ENCODE measurements at places on chromosomes 4 and X.
A peak's percentile ranks its signal among the peaks of the same experiment; 100 is the strongest.

DNA sequence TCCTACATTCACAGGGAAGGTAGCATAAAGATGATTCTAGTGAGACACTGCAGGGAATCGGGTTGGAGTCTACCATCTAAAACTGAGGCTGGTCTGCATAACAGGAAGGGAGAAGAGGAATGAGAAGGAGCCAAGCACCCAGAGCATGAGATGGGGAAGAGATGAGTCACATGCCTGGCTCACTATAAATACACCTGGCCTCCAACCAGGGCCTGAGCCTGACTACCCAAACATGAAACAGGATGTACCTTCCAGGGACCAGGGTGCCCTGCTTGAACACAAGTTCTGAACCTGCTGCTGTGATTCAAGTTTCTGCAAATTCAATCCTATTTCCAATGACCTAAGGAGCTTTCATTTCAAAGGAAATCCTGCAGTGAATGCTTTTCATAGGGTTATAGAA lies 24.9 kb downstream of the CD99L2 start:
- peak; percentile 20 for DNase-seq

DNA sequence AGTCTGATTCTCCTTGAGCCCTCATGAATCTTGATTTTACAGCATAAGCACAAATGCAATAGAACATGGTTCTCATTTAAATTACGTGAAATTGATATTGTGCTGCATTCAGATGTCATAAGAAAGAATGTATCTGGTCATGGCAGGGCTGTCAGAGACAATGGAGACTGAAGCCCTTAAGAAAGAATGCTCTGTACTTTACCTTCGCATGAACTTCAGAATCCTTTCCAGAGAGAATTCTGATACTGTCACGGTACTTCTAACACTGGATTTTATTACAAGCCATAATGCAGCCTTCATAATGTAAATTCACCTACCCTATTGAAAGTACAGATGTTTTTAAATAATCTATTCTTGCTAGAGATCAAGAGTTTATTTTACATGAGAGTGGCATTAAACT lies 677.9 kb upstream of the ADGRL3 start:
- no peak for DNase-seq

DNA sequence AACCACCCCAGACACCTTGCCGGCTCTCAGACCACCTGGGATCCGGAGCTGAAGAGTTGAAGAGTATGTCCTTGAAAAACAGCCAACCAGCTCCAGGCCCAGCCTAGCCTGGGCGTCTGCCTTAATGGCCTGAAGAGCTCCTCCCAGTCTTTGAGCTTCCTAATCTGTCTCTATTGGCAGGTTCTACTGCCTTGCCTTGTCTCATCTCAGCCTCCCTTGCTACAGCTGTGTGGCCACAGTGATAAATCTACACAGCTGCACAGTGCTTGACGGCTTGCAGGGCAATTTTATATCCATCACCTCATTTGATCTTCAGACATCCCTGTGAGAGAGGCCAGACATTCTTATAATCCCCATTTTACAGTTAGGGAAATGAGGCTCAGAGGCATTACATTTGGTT lies 19.9 kb downstream of the AWAT2 start:
- no peak for DNase-seq

GRCh38 chr4:85901500-85901899 lies 426.6 kb downstream of the ARHGAP24 start:
- DNase-seq = no peak

- DNase-seq = no peak
Measured at GRCh38 chrX:134821901-134822300, 163.6 kb upstream of the PLAC1 start.

DNA sequence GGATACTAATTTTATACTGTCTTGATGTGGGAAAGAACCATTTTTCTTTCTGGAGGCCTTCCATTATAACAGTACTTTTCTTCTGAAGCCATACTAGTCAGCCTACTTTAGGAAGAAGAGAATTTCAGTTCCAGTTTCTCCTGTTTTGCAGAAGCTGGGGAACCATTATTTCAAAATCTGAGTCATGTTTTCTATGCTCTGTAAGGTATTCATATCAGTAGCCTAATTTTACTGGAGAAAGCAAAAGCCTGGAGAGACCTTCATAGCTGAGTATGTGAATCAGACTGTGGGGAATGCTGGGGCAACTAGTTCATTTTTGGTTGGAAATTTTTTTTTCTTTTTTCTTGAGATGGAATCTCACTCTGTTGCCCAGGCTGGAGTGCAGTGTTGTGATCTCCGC lies 22.4 kb downstream of the AFF1 start:
- DNase-seq = no peak

GRCh38 chr4:107853444-107854355 lies 29.0 kb downstream of the SGMS2 start:
- no peak for DNase-seq

GRCh38 chr4:85866508-85866907 lies 391.6 kb downstream of the ARHGAP24 start:
- no peak for DNase-seq

GRCh38 chr4:67343199-67343598 lies 202.1 kb downstream of the CENPC start:
- DNase-seq = no peak

GRCh38 chrX:6644411-6644810 lies 109.5 kb upstream of the VCX3A start:
- DNase-seq = no peak

- DNase-seq = no peak
Measured at GRCh38 chr4:76733068-76733771, 164.7 kb downstream of the SOWAHB start.

GRCh38 chrX:16101581-16101980 lies 21.8 kb upstream of the GRPR start:
- no peak for DNase-seq

DNA sequence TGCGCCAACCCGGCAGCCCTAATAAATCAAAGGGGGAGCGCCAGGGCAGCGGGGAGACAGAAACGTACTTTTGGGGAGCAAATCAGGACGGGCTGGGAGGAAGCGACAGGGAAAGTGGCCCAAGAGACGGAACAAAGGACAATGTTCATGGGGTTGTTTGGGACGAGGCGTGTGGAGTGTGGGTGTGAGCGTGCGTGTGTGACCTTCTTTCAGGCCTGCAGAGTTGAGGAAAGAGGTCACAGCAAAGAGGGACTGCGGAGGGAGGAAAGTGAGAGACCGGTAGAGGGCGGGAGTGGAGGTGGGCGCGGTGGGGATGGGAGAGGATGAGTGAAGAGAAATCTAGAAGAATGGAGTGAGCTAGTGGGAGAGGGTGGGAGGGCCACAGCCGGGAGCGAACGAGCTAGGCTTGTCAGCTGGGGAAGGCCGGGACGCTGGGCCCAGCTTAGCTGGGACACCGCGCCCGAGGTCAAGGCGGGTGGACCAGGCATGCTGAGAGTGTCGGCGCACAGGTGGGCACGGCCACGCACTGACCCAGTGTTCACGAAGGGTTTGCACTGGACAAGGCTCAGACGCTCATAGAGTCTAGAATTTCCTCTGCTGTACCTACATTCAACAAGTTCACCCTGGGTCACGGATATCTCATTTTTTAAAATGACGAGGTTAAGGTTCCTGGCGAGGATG lies 14.7 kb upstream of the PITX2 start:
- no peak for DNase-seq

DNA sequence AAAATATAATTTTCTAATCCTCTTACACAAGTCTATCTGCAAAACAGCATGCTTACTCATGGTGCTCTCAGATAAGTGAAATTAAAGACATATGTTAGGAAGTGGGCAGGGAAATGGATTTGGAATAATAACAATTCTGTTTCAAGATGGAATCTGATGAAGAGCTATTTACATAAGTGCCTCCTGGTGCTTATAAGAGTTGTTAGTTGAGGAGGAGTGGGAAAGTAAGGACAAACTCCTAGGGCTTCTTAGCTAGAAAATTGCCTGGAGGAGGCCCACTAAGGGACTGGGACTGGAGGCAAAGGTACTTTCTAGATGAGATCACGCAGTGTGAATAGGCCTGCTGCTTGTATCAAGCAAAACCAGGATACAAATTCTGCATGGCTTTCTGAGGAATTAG lies 939.8 kb downstream of the GLUD2 start:
- DNase-seq = no peak

GRCh38 chr4:100519205-100519604 lies 1.4 kb upstream of the EMCN start:
- DNase-seq = no peak

DNA sequence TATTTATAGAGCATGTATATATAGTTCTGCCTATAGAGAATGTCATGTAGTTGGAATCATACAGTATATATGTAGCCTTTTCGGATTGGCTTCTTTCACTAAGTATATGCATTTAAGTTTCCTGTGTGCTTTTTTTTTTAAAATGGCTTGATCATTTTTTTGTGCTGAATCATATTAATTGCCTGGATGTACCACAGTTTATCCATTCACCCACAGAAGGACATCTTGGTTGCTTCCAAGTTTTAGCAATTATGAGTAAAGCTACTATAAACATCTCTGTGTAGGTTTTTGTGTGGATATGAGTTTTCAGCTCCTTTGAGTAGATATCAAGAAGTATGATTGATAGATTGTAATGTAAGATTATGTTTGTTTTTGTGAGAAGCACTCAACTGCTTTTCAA lies 23.8 kb downstream of the PTTG2 start:
- DNase-seq = no peak

- DNase-seq = no peak
Measured at GRCh38 chrX:41603596-41603995, 85.2 kb upstream of the GPR34 start.

- no peak for DNase-seq
Measured at GRCh38 chr4:828641-829271, 2.8 kb upstream of the CPLX1 start.

DNA sequence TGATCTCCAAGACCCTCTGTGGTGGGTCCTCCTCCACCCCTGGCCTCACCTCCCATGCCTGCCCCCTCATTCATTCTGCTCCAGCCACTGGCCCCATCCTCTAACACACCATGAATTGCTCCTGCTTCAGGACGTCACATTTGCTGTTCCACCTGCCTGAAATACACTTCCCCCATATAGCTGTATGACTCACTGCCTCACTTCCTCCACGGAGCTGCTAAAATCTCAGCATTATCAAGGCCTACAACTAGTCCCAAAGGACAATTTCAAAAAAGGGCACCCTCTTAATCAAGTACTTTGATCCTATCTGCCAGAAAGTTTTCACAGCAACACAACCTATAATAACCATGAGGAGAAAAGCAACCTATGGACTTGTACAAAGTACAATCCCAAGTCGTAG lies 43.6 kb upstream of the PHOX2B start:
- DNase-seq = no peak

DNA sequence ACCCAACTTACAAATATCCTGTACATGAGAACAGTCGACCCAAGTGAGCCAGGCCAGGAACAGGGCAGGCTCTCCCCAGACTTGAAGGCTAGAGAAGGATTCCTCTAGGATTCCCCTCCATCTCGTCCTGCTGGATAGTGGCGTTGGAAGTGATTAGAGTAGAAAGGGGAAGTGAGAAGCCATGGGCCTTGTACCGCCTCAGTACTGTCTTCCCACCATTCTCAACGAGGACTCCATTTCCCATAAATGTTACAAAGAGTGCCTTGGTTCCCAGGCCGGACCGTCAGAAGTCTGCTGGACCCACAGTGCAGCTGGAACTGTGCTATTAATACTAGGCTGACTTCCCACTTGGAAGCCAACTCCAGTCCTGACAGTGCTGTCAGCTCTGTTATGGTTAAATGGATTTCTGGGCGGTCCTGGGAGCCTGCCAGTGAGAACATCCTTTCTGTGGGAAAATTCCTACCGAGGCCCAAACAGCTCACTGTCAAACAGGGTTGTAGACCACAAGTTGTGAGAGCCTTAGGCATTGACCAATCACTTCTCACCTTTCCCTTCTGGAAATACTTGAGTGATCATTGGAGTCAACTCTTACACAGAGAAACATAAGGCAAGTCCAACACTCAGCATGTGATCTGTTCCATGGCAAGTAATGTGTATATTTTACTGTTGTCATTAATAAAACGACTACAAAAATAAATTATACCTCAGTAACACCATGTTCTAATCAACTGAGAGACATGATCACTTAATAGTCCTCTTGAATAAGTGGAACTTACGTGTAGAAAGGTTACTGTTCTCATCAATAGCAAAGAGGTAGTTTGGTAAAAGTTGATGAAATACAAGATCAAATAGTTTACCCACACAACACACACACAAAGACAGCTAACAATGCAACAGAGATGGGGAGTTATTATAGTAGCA lies 58.4 kb downstream of the AMELX start:
- no peak for DNase-seq

- DNase-seq = no peak
Measured at GRCh38 chr4:5656415-5656814, 51.9 kb downstream of the EVC2 start.

DNA sequence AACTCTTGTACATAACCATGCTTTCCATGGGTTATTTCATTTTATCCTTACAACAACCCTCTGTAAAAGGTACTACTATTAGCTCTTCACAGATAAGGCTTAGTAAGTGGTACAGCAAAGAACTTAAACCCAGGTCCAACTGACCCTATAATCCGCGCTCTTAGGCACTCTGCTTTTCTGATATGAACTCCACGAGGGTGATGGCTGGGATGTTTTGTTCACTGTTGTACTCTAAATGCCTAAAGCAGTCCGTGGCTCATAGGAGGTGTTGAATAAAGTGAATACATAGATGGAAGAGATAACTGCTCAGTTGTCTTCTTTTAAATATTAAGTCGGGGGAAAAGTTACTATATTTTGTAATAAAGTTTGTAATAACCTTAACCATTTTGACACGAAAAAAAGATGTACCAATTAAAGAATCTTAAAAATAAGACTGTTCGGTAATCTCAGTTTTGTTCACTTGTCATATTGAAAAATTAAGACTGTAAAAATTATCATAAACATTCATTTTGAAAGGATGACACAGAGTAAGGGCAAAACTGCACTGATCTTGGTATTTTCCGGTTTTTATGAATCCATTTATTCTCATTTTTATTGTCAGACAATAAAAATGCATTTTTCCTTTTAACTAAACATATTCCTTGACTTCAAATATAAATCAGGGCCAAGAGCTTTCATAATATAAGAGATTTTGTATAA lies 166.5 kb downstream of the FBXW7 start:
- DNase-seq = no peak

GRCh38 chr4:156798438-156798837 lies 173.2 kb downstream of the PDGFC start:
- no peak for DNase-seq

- DNase-seq = no peak
Measured at GRCh38 chr4:39124885-39125599, 57.3 kb upstream of the WDR19 start.

- no peak for DNase-seq
Measured at GRCh38 chrX:47229427-47229826, 3.4 kb upstream of the USP11 start.

- no peak for DNase-seq
Measured at GRCh38 chrX:68432648-68433047, 647 bp downstream of the OPHN1 start.

- DNase-seq = no peak
Measured at GRCh38 chr4:138311771-138312535, 69.8 kb upstream of the SLC7A11 start.

DNA sequence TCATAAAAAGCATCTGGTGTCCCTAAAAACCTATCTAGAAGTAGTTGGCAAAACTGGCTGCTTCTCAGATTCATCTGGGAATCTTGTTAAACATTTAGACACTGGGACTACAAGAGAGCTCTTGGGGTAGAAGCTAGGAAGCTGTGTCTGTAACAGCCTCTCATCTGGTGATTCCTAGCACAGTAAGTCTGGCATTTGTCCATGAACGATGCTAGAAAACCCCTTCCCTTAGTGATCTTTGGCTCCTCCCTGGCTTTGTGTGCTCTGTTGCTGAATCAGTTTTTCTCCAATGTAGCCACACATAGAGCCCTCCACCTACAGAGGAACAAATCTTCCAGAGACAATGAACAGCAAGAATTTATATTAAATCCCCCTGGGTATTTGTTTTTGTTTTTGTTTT lies 951.7 kb upstream of the LCORL start:
- DNase-seq = no peak

GRCh38 chr4:138399081-138399480 lies 156.9 kb upstream of the SLC7A11 start:
- DNase-seq = no peak
